ENCODE measurements at places on chromosomes 7 and 10.

- DNase-seq: no peak
Observed at GRCh38 chr7:85067371-85067770, 119.5 kb downstream of the SEMA3D start.

DNA sequence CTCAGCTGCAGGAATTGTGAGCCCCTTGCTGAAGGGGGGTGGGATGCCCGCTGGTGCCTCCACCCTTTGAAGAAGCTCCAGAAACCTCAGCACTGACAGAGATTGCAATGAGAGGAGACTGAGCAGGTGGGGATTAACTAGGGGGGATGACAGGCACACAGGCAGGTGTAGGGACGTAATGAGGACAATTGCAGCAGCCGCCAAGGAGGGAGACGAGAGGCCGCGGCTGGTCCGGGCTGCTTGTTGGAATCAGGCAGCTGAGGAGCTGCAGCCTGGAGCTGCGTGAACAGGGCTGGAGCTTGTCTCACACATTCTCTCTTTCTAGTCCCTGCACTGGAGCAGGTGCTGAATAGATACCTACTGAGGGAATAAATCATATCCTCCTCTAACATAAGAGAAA lies 122.0 kb upstream of the TCERG1L start:
- DNase-seq: no peak

- DNase-seq: no peak
Observed at GRCh38 chr10:12980102-12980661, 21.3 kb downstream of the CCDC3 start.

DNA sequence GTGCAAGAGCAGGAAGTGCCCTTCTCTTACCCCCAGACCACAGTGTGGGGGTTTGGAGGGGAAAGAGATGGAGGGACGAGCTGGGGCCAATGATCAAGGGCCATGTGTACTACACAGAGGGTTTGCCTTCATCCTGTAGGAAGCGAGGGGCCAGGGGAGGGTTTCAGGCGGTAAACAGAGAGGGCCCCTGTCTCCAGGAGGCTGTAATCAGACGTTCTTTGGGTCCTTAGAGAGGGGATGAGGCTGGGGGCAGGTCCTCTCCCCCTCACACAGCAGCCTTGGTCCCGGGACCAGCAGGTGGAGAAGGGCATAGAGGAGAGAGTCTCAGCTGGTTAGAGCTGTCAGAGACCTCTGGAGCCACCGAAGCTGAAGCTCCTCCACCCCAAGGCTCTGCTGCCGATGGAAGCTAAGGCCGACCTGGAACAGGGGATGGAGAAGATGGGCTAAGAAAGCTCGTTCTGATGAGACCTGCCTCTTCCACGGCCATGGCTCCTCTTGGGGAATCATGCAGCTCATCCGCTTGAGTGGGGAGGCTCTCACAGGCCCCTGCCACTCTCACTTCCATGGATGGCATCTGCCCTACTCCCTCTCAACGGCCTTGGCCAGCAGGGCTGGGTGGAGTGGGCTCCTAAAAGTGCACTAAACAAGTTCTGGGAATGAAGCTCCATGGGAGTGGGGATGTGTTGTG lies 3.5 kb downstream of the LOXL4 start:
- DNase-seq: no peak

DNA sequence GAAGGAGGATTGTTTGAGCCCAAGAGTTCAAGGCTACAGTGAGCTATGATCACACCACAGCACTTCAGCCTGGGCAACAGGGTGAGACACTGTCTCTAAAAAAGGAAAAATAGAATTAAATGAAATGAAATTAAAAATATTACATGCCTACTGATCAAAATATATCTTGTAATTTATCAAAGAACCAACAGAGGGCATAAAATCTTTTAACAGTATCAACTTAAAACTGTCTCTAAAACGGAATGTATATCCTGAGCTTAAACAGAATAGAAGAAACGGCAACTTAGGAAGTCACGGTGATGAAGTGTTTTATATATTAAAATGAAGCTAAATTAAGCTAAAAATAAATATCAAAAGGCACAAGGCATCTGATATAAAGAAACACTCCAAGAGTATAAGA lies 78.8 kb downstream of the MTPAP start:
- DNase-seq: no peak

DNA sequence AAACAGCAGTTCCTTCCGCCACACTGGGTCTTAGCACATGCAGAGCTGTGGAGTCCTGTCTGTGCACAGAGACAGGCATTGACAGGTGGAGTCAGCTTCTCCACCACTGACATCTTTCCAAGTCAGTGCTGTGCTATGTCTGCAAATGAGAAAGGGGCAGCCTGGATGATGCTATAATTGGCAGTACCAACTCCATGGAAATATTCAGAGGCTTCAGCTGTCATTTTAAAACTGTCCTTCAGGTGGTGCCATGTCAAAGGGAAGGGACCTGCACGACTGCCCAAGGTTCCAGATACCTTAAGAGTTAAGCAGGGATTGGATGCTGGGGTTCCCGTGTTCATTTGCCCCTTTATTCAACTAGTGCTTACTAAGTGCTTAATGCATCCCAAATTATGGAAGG lies 258.0 kb upstream of the PRKCQ start:
- DNase-seq: no peak

GRCh38 chr10:109928475-109928891 lies 5.2 kb upstream of the XPNPEP1 start:
- DNase-seq: no peak

GRCh38 chr7:113142385-113143119 lies 24.2 kb upstream of the SMIM30 start:
- DNase-seq: no peak

DNA sequence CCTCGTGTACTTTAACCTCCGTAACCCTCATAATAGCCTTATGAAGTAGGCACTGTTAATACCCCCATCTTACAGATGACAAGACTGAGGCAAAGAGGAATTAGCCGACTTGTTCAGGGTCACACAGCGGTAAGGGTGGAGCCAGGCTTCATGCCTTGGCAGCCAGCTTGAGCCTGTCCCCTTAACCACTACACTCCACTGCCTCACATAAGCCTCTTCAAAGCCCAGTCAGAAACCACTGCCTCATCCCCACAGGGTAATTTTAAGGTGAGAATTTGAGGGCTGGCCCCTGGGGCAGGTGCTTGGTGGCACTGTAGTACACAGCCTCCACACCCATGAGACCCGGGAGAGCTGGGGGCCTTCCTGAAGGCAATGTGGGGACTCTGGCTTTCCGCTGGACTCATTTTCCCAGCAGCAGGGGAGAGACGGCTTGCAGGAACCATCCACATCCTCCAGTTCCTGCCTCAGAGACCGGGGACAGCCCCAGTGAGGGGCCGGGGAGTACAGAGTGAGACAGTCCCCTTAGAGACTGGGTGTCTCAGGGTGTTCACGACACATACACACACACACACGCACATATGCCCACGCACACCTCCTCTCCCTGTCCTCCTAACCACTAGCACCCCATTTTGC lies 7.6 kb upstream of the C10orf105 start:
- no peak for DNase-seq

- no peak for DNase-seq
Observed at GRCh38 chr7:80146545-80147182, 12.0 kb downstream of the GNAI1 start.

GRCh38 chr7:90455163-90456030 lies 14.0 kb upstream of the PTTG1IP2 start:
- DNase-seq: no peak

- DNase-seq: no peak
Observed at GRCh38 chr10:106439366-106439765, 725.1 kb downstream of the SORCS1 start.

GRCh38 chr7:92915348-92915747 lies 79.0 kb upstream of the CDK6 start:
- DNase-seq: no peak

DNA sequence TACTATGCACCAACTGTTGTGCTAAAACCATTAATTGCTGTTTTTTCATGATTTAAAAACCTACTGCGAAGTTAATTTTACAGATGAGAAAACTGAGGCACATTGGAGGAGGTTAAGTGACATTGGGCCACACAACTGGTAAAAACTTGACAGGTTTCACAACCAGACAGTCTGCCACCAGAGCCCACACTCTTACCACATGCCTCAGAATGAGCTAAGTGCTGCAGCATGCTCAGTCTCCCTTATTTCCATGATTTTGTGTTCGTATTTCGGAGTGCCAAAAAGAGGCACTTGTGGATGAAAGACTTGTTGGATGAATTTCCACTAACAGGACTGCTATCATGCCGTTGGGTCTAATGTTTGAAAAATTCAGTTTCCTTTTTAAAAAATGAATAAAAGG lies 77.4 kb downstream of the PCLO start:
- DNase-seq: no peak

GRCh38 chr10:63562857-63563256 lies 41.7 kb downstream of the REEP3 start:
- DNase-seq: no peak

DNA sequence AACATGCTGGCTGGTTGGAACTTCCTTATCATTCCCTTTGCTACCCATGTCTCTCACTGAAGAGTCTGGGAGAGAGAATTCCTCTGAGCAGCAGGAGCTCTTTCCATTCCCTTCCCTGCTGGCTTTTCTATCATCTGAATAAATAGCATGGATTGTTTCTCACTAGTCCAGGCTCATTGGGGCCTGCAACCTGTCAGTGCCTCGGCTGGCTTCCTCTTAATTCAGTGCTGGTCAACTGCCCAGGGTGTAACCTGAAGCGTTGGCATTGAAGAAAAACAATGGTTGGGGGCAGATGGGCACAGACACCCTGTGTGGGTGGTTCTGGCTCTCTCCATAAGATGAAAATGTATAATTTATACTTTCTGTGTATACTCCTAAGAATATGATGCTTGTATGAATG lies 155.6 kb downstream of the ANLN start:
- DNase-seq: no peak

GRCh38 chr7:3393862-3394261 lies 92.8 kb downstream of the SDK1 start:
- DNase-seq: no peak

GRCh38 chr7:94041529-94041928 lies 37.4 kb upstream of the BET1 start:
- DNase-seq: no peak

DNA sequence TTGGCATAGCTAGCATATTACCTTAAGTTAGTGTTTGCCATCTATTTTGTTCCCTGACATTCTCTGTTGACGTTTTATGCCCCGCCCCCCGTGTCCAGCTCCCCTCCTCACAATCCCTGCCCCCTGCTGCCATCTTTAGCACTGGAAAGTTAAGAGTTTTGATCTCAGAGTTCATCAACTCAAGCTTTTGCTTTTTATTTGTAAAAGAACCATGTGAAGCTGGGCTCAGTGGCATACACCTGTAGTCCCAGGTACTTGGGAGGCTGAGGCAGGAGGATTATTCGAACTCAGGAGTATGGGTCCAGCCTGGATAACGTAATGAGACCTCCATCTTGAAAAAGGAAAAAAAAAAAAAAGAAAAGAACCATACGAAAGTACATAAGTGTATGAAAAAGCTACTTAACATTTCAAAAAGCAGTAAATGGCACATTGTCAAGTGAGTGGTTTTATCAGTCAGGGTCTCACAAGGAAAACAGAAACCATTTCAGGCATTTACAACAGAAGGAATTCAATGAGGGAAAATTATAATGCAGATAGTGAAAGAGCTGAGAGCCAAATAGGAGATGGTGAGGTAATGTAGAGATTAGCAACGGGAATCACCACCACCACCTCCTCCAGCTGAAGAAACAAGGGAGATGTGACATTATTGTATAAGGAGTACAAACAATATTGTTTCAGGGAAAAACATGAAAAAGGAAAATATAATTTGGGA lies 64.9 kb downstream of the MCU start:
- no peak for DNase-seq

DNA sequence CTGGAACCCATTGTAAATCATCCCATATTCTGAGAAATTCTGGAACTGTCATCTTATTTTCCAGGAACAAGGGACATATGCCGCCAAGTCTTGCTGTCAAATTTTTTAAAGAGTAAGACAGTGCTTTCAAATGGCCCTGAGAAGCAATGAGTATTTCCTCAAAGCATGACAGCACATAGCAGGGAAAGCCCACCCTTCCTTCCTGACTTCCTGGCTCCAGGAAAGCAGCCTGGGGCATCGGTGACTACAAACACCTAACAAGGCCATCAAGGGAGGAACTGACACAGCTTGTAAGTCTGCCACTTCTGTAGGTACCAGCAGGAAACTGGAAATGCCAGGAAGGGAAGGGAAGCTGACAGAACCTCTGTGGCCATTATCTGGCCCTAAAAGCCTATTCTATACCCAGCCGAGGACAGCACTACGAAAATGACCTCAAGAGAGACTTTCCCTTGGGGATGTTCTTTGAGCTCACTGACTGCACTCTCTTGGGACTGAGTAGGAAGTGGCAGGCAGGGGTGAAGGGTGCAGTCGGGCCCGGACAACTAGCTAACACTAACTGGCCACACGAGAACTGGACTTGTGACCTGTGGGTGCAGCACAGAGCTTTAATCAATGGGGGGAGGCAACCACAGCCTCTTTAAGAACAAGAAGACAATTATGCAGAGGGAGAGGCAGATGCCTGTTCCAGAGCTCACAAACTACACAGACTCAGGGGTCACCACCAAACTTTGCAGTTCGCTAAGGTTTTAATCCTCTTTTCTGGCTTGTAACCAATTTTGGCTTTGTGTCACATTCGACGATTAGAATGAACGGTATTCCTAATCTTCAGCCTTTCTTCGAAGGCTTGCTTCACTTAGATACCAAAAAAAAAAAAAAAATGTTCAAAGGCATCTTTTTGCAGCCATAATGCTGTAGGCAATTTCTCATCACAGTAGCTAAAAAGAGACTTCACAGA lies 52.0 kb downstream of the GRB10 start:
- no peak for DNase-seq

GRCh38 chr7:28418311-28418710 lies 6.0 kb downstream of the CREB5 start:
- no peak for DNase-seq

DNA sequence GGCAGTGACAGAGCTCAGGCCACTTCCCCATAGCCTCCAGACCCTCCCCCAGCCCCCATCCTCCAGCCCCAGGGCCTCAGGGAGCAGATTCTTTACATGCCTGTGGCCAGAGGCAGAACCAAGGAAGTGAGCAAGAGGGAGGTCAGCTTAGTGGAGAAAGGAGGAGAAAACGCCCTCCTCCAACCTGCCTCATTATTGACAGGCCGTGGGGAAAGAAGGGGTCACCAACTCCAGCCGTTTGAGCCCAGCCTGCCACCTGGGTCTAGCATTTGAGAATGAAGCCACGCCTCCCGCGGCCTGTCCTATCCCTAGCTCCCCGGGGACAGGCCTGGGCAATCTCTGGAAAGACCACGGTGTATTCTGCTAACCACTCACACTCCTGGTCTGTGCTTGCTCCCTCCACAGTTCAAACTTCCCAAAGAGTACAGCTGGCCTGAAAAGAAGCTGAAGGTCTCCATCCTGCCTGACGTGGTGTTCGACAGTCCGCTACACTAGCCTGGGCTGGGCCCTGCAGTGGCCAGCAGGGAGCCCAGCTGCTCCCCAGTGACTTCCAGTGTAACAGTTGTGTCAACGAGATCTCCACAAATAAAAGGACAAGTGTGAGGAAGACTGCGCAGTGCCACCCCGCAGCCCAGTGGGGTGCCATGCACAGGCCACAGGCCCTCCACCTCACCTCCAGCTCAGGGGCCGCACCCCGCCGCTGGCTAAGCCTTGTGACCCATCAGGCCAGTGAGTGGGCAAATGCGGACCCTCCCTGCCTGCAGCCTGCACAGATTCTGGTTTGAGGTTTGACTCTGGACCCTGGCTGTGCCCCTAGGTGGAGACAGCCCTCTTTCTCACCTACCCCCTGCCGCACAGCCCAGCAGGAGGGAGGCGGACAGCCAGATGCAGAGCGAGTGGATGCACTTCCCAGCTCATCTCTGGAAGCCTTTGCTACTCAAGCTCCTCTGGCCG lies 14.3 kb upstream of the TRIM8 start:
- no peak for DNase-seq

- DNase-seq: no peak
Observed at GRCh38 chr7:65980478-65981250, 1.3 kb downstream of the GUSB start.

- DNase-seq: no peak
Observed at GRCh38 chr10:93152136-93152535, 78.4 kb downstream of the CYP26A1 start.
